ENCODE measurements at places on chromosomes 6 and 20.

- no peak for DNase-seq
These were observed 71.6 kb downstream of the TFAP2A start for GRCh38 chr6:10343320-10343719.

- DNase-seq, result no peak
These were observed 89.9 kb downstream of the CDC5L start for GRCh38 chr6:44477293-44477894.

DNA sequence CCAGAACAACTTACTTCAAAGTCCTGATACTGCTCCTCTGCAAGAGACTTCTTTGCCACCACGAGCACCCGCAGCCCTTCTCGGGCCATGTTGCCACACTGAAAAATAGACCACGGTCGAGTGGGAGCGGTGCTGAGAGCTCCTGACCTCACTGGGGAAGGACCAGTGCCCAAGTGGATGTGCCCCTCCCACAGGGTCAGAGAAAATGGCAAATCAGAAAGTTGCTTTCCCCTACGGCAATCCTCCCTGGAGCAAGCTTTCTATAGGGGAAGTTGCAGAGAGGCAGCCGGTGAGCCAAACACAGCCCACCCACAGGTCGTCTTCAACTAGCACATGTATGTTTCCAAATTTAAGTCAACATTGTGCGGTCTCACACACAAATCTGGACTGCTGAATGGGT, 85.1 kb upstream of the NFATC2 start:
- DNase-seq, result no peak

GRCh38 chr20:10733122-10733521, 59.3 kb upstream of the JAG1 start:
- no peak for DNase-seq

- no peak for DNase-seq
These were observed 98.9 kb downstream of the RNGTT start for GRCh38 chr6:88864359-88865054.

DNA sequence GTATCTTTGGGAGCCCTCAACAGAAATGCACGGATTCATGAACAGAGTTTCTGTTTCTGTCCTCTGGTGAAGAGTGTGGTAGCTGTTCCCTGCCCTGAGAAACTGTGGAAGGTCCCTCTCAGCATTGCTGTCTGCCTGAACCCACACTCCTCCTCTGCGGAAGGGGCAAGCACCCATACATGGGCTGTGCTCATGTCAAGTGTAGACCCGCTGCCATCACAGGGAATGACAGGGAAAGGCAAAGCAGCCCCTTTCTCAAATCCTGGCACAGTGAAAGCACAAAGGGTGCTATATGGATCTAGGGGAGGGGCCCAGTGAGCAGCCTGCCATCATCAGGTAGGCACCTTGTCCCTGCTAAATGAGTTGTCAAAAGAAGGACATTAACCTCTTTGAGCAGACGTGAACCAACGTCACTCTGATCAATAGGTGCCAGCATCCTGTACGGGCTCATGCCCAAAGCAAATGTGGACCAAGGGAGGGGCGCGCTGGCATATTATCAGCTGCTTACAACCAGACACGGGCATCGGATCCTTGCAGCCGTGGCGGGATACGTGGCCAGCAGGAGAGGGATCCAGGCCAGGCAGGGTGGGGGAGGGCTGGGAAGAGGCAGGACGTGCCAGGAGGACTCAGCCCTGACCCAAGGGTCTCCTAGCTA, 231.2 kb upstream of the PMEPA1 start:
- peak; percentile 59 for DNase-seq

Data from colonic mucosa (tissue), 4 donors.